ENCODE measurements at places on chromosomes 2 and 18. TPM values are rescaled to one million over a fixed set of nuclear protein-coding genes. Genes with fewer than 3 reads are reported as not detected.

GRCh38 chr2:85718885-85719492, 24.8 kb downstream of the GNLY start:
- DNase-seq, result no peak

PLEKHH2 gene
- 1.1 TPM for total RNA-seq

SERPINB13 gene
- not detected for total RNA-seq

SOCS6 gene
- total RNA-seq, result 24.1 TPM
